BE2C (cell line): ENCODE measurements at places on chromosomes 1 and 21.

DNA sequence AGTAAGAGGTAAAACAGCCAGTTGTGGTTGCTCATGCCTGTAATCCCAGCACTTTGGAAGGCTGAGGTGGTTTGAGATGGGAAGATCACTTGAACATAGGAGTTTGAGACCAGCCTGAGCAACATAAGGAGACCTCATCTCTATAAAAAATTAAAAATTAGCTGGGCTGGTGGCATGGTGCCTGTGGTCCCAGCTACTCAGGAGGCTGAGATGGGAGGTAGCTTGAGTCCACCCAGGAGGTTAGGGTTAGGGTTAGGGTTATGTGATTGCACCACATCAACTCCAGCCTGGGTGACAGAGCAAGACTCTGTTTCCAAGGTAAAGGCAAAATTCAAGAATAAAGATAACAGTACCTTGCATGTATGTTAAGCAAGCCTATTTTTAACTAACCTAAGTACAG is 3.5 kb downstream of the SAMSN1 start:
- no peak for DNase-seq

- DNase-seq, result no peak
These were observed 42.0 kb upstream of the ADAMTS1 start for GRCh38 chr21:26887251-26887650.

- DNase-seq, result no peak
These were observed 4.1 kb downstream of the CROCC start for GRCh38 chr1:16925635-16926490.

DNA sequence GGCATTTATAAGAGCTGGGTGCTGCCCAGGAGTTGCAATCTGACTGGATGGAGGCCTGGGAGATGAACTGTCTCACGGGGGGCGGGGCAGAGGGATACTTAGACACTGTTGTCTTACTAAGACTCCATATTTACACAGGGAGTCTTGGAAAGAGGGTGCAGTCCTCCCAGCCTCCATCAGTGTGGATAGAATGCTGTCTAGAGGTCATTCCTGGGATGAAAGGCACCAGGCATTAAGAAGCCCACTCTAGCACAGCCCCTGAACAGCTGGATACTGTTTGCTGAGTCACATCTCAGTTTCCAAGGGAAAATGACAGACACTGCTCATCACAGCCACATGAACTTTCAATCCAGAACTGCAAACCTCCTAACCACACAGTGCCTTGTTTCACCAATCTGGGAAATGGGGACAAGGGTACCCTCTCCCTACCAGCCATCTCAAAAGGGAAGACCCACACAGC is 43.3 kb downstream of the SSBP3 start:
- no peak for DNase-seq
